ENCODE measurements at places on chromosomes 5 and 9.

DNA sequence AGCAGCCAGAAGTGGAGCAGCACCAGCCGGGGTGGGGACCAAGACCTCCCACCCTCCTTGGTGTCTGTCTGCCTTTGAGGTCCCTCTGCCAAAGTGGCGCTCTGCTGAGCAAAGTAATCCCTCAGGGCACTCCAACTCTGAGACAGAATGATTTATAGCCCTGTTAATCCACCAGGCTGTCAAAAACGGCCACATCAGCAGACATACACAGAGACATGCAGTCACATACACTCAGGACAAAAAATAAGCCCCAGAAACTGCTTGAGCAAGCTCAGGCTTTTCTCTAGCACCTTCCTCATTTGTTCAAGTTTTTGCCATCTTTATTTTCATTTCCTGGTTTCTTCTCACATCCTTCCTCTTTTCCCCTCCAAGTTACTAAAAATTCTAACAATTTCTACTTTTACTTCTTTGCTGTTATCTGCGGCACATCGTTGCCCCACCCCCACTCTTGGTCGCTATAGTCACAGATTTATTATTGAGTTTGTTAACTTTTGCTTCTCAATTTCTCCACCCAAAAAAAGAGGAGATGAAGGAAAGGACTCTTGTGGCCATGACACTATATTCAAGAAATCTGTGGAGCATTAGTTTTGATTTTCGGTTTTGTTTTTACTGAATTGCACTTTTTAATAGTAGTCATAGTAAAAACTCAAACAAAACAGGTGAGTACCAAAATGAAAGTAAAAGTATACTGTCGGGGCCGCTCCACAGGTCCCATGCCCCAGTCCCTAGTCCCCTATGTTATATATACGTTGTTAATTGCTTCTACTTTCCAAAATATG lies 17.4 kb upstream of the ADRB2 start:
- no peak for DNase-seq

GRCh38 chr9:124475868-124476690 lies 25.8 kb downstream of the ADGRD2 start:
- DNase-seq = no peak

DNA sequence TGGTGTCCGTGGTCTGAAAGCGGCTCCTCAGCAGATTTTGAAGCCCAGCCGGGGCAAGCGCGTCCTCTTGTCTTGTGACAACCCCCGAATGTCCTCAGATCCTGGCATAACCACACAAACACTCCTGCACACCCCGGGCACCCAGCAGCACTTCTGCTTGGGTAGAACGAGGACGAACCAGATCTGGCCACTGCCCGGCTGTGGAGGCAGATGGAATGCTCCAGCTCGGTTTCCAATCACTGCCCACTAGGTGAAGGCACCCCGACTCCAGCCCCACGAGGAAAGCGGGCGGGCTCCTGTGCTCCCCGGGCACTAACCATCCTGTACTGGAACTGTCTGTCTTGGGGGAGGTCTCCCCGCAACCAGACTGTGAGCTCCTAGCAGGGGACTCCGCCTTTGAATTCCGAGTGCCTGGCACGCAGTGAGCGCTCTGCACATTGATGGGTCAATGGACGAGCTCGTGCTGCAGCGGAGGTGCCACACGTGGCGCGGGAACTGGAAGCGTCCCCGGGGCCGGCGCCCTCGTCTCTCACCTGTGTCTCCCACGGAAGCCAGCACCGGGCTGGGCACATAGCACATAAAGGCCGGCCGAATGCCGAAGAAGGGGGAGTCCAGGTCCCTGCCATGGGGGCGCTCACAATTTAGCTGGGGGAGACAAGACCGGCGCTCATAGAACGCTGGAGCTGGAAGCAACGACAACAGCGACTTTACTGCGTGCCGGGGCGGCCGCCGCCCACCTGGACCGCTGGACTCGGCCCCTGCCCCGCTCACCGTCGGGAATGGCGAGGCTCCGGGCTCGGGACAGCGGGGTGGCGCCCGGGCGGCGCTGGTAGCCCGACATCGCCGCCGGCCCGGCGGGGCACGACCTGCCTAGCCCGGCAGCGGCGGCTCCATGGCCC lies 608 bp downstream of the ENTR1 start:
- DNase-seq = peak; percentile 21

DNA sequence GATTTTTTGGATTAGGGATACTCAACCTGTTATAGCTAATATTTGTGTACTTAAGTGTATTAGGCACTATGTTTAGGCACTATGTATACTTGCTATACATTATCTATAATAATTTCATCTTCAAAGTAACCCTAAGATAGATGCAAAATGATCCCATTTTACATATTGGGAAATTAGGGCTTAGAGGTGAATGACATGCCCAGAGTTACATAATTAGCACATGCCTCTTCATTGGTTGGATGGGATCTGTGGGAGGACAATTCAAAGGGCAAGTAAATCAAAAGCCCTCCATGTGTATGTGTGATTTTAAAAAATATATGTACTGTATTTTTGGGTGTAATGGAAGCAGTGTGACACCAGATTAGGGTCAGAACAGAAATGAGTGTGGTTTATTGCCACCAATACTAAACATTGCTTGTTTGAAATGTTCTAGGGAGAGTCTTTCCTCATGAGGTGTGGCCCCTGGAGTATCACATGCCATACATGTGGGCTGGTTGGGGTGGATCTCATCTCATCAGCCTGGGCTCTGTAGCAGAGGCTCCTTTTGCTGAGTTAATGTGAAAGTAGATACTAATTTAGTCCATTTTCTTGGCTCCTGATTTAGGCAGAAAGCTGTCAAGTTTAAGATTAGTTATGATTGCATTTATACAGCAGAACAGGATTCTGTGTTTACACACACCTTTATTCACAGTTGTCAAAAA lies 5.5 kb downstream of the C9orf85 start:
- DNase-seq = no peak

- DNase-seq = no peak
These were observed 112.3 kb downstream of the DAB2IP start for GRCh38 chr9:121763561-121764370.

- DNase-seq = no peak
These were observed 320.9 kb downstream of the IRX2 start for GRCh38 chr5:2430606-2431005.

DNA sequence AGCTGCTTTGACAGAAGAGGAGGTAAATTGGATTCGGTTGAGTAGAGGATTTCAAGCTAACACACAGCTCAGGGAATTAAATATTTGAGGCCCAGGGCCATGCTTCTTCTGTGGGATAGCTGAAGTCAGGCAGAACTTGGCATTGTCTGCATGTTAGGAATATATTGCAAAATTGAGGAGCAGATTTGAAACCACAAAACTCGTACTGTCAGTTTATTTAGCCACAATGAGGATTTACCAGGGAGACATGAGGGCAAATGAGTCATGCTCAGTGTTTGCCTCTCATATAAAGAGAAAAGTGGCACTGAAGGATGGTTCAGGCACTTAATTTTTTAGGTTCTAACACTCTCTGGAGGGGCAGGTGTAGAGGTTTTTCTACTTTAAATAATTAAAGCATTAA lies 83.0 kb upstream of the PRLR start:
- no peak for DNase-seq

DNA sequence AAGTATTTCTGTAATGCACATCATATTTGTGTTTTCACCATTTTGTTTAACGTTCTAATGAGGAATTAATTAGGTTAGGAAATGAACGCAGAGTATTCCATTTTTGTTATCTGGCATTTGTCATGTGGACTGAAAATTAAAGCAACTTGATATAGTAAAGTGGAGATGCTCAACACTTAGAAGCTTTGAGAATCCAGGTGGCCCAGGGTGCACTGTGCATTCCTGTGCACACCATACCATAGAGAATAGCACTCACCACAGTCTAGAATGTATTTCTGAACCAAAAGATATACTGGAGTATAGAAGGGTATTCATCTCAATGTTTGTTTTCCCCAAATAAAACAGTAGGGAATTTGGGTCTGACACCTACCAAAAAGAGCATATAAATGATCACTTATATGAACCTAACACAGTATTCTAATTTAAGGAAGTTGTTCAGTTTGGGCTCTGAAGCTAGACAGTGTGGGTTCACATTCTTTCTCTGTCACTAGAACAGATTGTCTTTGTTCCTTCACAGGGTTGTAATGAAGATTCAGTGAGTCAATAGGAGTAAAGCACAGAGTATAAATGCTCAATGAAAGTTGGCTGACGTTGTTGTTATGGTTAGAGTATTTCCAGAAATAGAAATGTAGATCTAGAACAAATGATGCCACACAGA lies 125.6 kb upstream of the DMRT1 start:
- DNase-seq = no peak

- DNase-seq = no peak
These were observed 7.7 kb downstream of the LHFPL2 start for GRCh38 chr5:78640662-78641474.

DNA sequence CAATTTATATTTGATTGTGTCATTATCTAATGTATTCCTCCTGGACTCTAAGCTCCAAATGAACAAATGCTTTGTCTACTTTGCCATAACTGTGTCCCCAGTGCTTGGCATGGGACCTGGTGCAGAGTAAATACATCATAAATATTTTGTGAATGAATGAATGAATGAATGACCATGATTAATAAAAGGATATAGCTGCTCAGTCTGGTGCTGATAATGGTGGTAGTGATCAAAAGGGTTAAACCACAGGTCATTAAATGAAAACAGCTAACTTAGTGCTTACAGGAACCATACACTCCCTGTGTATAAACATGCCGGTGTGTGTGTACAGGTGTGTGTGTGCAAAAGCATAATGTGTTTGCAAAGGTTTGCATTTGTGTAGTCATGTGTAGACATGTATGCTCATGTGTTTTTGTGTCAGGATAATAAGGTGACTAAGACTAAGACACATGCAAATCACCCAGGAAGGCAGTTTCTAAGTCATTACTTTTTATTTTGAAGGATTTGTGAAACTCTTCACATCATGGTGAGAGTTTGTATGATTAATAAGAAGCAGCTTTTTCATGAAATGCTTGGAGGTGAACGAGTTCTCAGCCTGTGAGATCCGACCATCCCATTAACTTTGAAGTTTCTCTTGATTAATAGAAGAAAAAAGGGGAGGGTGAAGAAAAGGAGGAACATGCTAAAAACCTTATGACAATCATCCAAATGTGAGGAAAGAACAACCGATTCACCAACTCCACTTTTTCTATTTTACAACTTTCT lies 24.6 kb downstream of the SPARC start:
- DNase-seq = no peak

DNA sequence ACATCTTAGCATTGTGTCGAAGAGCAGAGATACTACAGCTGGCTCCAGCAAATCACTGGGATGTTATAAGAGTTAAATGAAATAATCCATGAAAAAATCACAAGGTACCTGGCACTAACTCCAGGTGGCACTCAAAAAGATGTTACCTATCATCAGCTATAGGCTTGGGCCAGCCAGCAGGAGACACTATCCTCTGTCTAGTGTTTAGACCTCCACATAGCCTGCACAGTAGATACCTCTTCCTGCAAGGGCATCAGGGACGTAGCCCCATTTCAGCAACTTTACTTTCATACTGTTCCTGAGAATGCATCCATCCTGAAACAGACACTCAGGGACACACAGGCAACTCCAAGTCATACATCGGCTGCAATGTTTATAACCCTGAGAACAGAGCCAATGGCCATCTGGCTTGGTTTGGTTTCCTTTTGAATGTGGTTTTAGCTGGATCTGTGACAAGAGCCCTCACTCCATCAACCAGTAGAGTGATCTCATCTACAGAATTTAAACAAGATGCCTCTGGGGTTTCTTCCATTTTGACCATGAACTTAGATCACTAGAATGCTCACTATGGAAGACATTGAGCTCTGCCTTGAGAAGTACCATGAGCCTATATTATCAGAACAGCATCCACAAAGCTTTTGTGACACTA lies 69.9 kb downstream of the TLE1 start:
- no peak for DNase-seq

GRCh38 chr9:136775191-136775590 lies 10.9 kb upstream of the LCN15 start:
- no peak for DNase-seq

DNA sequence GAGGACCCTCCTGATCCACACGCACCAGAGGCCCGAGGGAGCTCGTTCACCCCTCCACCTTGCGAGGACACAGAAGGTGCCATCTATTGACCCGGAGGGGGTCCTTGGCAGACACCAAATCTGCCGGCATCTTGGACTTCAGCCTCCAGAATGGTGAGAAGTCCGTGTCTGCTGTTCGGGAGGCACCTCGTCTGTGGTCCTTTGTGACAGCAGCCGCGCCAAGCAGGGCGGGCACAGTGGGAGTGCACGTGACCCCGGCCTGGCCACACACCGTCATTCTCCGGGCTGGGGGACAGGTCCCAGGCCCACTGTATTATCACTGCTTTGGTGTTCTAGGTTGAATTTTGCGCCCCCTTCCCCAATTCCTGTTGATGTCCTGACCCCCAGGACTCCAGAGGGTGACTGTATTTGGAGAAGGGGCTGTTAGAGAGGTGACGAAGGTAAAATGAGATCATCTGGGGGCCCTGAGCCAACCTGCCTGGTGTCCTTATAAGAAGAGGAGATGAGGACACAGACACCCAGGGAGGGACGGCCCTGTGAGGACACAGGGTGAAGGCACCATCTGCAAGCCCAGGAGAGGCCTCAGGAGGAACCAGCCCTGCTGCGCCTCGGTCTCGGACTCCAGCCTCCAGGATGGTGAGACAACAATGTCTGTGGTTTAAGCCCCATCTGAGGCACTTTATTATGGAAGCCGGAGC lies 15.7 kb downstream of the LPCAT1 start:
- no peak for DNase-seq

GRCh38 chr5:142246258-142246657 lies 78.6 kb downstream of the SPRY4 start:
- no peak for DNase-seq

GRCh38 chr5:63211448-63212132 lies 633.0 kb downstream of the LRRC70 start:
- no peak for DNase-seq

GRCh38 chr5:82649943-82650342 lies 371.8 kb upstream of the RPS23 start:
- DNase-seq = no peak

DNA sequence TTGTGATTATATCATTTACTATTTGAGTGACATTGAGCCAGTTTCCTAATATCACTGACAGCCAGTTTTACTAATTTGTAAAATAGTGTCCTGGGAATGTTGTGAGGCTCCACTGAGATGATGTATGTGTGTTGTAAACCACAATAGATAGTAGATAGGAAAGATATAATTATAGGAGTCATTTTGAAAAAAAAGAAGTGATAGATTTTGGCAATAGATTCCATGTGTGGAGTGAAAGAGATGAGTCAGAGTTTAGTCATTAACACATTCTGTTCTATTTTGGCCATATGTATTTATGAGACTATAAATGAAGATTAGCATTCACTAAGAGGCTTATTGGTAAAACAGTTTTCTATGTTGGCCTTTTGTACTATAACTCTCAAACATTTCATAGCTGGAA lies 388.2 kb downstream of the FAM170A start:
- no peak for DNase-seq

Data from stimulated activated CD8-positive, alpha-beta memory T cell treated with anti-CD3 and anti-CD28 coated beads, Interleukin-7, amount 100 ng/mL, for 4 hours (primary cell).